ENCODE measurements at places on chromosomes 5 and 9. TPM values are rescaled to one million over a fixed set of nuclear protein-coding genes. Genes with fewer than 3 reads are reported as not detected.

Gene SH2D3C
- 3.7 TPM for total RNA-seq

Gene FOXD4L3
- 1.6 TPM for total RNA-seq

DNA sequence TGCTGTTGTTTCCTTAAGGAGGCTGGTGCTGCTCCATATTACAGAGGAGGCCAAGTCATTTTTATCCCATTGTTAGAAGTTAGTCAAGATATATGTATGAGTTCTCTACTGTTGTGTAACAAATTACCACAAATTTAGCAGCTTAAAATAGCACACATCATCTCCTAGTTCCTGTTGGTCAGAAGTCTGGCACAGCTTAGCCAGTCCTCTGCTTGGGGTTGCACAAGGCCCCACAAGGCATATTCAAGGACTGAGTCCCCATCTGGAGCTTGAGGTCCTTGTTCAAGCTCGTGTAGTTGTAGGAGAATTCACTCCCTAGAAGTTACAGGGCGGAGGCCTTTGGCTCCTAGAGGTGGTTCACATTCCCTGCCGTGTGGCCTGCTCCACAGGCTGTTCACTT, 14.7 kb downstream of the MTAP start:
- H3K27ac ChIP-seq = no peak overlapping the region
- peaks cover 4% of the 10 kb centered on the region for H3K4me1 ChIP-seq
- H3K27me3 ChIP-seq = no peaks in the 10 kb centered on the region
- no peak for DNase-seq
- no peak overlapping the region for H3K4me3 ChIP-seq
- H3K36me3 ChIP-seq = peaks cover 38% of the 10 kb centered on the region

Gene TRIM14
- total RNA-seq = 61.1 TPM

DNA sequence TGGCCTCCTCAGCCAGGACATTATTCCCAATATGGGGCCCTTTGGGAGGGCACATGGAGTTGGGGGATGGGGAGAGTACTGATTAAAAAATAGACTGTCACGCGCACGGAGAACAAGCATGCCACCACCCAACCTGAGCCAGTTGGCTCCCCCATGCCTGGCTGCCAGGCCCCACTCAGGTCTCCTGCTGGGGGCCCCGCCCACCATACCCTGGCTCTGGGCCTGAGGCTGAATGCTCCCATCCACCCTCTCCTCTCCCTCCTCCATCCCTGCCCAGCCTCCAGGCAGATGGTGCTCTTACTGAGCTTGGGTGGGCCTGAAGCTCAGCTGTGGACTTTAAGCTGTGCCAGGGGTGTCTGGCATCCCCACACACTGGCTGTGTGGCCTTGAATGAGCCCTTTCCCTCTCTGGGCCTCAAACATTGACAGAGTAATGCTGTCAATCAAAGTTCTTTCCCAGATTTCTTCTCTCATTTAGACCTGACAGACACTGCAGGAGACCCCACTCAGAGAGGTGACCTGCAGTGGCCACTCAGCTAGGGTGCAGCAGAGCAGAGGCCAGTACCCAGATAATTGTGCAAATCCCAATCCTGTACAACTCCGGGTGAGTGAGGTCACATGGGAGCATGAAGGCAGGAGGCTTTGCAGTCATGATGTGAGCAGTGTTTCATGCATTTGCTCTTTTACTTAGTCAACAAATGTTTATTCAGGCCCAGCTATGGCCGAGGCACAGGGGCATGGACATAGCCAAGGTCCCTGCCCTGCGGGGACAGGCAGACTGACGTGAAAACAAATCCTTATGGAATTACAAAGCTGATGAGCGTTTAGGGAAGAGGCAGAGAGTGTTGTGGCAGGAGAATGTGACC, 9.8 kb upstream of the SYNPO start:
- H3K4me1 ChIP-seq = peaks cover 23% of the 10 kb centered on the region
- H3K4me3 ChIP-seq = no peak overlapping the region
- no peak overlapping the region for H3K27ac ChIP-seq
- H3K27me3 ChIP-seq = no peaks in the 10 kb centered on the region

Gene KCNIP1
- not detected for total RNA-seq

Gene ASS1
- total RNA-seq = 106 TPM

- no peaks in the 10 kb centered on the region for H3K36me3 ChIP-seq
- no peak for DNase-seq
- H3K4me1 ChIP-seq = no peaks in the 10 kb centered on the region
- no peak overlapping the region for H3K27ac ChIP-seq
Measured at GRCh38 chr9:105828171-105828570, 133.8 kb downstream of the TMEM38B start.

Gene NKD2
- 9.9 TPM for total RNA-seq

DNA sequence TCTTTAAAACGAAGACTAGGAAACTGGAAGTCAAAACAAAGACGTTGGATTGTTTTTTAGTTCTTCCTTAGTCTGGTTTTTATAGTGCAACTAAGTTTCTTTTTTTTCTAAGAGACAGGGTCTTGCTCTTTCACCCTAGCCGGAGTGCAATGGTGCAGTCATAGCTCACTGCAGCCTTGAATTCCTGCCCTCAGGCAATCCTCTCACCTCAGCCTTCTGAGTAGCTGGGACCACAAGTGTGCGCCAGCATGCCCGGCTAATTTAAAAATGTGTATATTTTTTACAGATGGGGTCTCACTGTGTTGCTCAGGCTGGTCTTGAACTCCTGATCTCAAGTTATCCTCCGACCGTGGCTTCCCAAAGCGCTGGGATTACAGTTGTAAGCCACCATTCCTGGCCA, 27.6 kb downstream of the ZFYVE16 start:
- no peak overlapping the region for H3K27ac ChIP-seq
- H3K36me3 ChIP-seq = no peaks in the 10 kb centered on the region
- DNase-seq = no peak
- no peaks in the 10 kb centered on the region for H3K27me3 ChIP-seq

GRCh38 chr9:129596541-129597331, 24.2 kb downstream of the C9orf50 start:
- H3K27ac ChIP-seq = peak overlapping the region; percentile 75
- no peaks in the 10 kb centered on the region for H3K36me3 ChIP-seq
- DNase-seq = no peak
- peaks cover 11% of the 10 kb centered on the region for H3K4me1 ChIP-seq

DNA sequence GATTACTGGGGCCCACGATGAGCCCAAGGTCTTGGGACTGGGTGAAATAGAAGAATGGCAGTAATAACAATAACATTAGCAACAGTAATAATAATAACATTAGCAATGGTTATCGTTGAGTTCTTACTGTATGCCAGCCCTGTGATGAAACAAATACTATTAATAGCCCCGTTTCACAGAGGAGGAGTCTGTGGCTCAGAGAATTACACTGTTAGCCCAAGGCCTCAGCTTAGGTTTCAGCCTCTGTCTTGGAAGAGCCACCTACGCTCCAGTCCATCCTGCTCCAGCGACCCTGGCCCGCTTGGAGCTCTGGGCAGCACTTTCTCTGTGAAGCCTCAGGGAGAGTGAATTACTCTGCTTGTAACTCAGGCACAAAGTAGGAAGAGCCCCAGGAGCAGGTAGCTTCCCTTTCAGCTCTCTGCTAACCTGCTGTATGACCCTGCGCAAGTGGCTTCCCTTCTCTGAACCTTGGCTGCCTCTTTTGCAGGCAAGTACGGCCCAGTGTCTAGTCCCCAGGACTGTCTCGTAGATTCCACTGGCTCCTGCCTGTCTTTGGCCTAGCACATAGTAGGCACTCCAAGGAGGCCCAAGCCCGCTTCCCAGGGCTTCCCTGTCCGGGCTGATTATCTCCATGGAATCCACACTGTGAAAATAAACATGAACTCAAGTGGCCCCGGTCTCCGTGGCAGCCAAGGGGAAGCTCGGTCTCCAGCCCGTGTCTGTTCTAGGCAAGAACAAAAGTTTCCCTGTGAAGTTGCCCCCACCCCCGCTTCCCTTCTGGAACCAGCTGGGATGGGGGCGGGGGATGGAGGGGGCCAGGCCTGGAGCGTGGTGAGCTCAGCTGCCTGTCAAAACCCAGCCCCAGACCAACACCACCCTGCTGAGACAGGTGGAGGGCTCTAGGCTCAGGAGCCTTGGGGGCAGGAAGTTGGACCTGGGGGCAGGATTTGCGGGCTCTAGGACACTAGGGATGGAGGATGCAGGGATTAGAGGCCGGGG, 26.2 kb upstream of the LMX1B start:
- H3K4me3 ChIP-seq = no peak overlapping the region
- H3K27ac ChIP-seq = no peak overlapping the region
- no peaks in the 10 kb centered on the region for H3K36me3 ChIP-seq
- H3K27me3 ChIP-seq = no peaks in the 10 kb centered on the region
- no peak for DNase-seq

- no peaks in the 10 kb centered on the region for H3K27me3 ChIP-seq
- peak overlapping the region; percentile 56 for H3K27ac ChIP-seq
- peaks cover 6% of the 10 kb centered on the region for H3K4me1 ChIP-seq
- DNase-seq = no peak
- H3K4me3 ChIP-seq = peak overlapping the region; percentile 65
Measured at GRCh38 chr5:180352116-180353047, 754 bp downstream of the GFPT2 start.

Gene PITX1
- total RNA-seq = 4.2 TPM

Gene NXNL2
- not detected for total RNA-seq

Gene CARD9
- total RNA-seq = 0.94 TPM

Gene TTC23L
- not detected for total RNA-seq

DNA sequence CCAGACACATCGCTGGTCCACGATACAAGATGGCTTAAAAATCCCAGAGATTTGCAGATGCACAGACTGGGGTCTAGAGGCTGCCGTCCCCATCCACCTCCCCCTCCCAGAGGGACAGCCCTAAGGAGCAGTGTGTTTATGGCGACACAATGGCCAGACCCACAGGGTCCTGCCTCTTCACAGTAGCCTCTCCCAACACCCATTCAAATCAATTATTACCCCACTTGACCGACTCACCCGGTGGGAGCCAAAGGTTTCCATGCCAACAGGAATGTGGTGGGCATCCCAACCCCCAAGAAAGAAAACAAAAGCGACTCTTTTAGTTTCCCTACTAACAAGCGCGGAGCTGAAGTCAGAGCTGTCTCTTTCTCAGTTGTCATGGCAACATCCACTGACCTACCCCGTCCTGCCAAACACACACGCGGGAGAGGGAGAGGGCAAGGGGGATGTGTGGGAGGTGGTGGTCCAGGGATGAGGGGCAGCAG, 209.0 kb downstream of the TTLL11 start:
- H3K27me3 ChIP-seq = no peaks in the 10 kb centered on the region
- H3K4me1 ChIP-seq = no peaks in the 10 kb centered on the region
- no peak for DNase-seq
- no peak overlapping the region for H3K27ac ChIP-seq

Gene GAPT
- not detected for total RNA-seq

- no peak overlapping the region for H3K4me3 ChIP-seq
- no peak overlapping the region for H3K27ac ChIP-seq
- no peak for DNase-seq
Measured at GRCh38 chr5:16467363-16468219, 2.0 kb upstream of the ZNF622 start.

DNA sequence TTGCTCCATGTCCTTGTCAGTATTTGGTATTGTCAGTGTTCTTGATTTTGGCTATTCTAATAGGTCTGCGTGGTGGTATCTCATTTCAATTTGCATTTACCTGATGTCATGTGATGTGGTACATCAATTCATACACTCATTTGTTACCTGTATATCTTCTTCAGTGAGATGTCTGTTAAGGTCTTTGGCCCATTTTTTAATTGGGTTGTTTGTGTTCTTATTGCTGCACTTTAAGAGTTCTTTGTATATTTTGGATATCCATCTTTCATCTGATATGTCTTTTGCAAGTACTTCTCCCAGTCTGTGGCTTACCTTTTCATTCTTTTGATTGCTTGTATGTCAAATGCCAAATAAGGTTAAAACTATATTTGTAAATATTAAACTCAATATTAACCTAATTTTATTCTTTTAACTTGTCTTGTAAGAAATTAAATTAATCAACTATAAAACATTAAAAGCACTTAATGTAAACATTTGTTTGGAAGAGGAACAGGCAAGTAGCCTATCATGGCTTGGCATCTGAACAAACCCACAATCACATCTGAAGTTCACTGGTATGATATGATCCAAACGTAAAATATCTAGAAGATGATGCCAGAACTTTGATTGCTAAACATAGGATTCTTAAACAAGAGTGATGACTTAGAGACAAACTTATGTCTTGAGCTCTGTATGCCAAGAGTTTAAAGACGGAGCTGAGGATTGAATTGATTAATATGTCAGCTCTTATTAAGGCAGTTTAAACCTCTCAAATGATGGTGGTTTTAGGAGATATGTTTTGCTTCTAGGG, 587.3 kb downstream of the ANXA1 start:
- H3K4me3 ChIP-seq = no peak overlapping the region
- H3K36me3 ChIP-seq = no peaks in the 10 kb centered on the region
- DNase-seq = no peak
- no peaks in the 10 kb centered on the region for H3K4me1 ChIP-seq

DNA sequence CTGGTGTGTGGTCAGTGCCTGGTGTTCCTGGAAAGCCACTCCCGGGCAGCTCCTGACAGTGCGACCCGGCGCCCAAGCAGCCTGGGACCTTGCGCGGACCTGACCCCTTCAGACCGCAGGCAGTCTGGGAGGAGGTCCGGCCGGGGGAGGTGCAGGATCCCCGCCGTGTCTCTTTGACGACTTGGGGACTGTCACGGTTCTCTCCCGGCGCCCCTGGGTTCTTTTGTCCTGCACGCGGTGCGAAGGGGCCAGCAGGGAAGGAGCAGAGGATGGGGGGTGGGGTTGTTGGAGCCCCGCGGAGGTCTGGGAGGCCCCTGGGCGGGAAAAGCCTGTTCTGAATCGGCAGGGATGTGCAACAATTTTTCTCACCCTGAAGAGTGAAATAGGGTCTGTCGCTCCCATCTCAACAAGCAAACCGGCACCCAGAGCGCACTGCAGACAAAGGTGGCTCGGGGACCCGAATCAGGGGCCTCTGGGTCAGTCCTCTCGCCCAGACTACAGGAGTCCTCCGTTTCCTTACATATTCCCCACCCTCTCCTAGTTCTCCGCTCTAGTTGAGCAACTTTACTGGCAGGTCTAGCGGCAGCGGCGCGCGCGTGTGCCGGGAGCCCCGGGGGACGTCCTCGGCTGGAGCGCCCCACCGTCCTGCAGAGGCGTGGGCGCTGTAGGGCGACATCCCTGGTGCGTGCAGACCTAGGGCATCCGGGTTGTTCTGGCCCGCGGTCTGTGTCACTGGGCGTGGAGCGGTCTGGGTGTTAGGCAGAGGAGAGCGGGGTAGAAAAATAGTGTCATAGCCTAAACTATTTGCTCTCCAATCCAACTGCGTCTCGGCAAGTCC, 1.2 kb downstream of the VCAN start:
- peak; percentile 51 for DNase-seq
- peaks cover 26% of the 10 kb centered on the region for H3K4me1 ChIP-seq
- H3K4me3 ChIP-seq = peak overlapping the region; percentile 36
- H3K27ac ChIP-seq = peak overlapping the region; percentile 67

GRCh38 chr5:123035360-123035917, 1.1 kb downstream of the PPIC start:
- peak overlapping the region; percentile 92 for H3K27ac ChIP-seq
- peak overlapping the region; percentile 56 for H3K4me3 ChIP-seq
- peak; percentile 74 for DNase-seq
- no peaks in the 10 kb centered on the region for H3K36me3 ChIP-seq
- no peaks in the 10 kb centered on the region for H3K4me1 ChIP-seq

- no peaks in the 10 kb centered on the region for H3K36me3 ChIP-seq
- no peaks in the 10 kb centered on the region for H3K4me1 ChIP-seq
- H3K27me3 ChIP-seq = no peaks in the 10 kb centered on the region
- no peak overlapping the region for H3K27ac ChIP-seq
- no peak overlapping the region for H3K4me3 ChIP-seq
- no peak for DNase-seq
Measured at GRCh38 chr5:1058083-1058945, 49.7 kb downstream of the NKD2 start.

Gene KLF9
- 40.6 TPM for total RNA-seq

All from Peyer's patch (tissue), 4 donors.